ENCODE measurements at places on chromosomes 6 and 20. TPM values are rescaled to one million over a fixed set of nuclear protein-coding genes. Genes with fewer than 3 reads are reported as not detected.

DNA sequence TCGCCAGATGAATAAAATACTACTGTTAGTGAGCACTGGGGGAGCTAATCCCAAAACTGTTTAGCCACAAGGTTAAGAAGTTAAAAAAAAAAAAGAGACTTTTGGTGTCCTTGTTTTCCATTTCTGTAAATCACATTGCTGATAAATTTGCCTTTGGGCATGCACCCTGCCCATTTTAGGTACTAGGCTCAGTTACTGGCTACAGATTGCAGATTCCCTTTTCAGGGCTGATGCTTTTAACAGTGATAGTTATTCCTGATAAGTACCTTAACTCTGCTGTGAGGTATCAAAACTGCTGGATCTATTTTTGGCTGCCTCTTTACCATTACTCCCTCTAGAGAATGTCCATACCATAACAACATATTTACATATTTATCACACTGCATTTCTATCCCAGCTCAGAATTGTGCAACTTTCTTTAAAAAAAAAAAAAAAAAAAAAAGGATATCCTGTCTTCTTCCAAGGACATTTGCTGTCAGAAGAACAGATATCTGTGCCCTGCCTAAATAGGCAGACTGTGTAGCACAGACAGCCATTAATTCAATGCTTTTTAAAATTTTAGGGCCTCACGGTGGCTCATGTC lies 94.5 kb downstream of the SSR1 start:
- no peak for DNase-seq

DNA sequence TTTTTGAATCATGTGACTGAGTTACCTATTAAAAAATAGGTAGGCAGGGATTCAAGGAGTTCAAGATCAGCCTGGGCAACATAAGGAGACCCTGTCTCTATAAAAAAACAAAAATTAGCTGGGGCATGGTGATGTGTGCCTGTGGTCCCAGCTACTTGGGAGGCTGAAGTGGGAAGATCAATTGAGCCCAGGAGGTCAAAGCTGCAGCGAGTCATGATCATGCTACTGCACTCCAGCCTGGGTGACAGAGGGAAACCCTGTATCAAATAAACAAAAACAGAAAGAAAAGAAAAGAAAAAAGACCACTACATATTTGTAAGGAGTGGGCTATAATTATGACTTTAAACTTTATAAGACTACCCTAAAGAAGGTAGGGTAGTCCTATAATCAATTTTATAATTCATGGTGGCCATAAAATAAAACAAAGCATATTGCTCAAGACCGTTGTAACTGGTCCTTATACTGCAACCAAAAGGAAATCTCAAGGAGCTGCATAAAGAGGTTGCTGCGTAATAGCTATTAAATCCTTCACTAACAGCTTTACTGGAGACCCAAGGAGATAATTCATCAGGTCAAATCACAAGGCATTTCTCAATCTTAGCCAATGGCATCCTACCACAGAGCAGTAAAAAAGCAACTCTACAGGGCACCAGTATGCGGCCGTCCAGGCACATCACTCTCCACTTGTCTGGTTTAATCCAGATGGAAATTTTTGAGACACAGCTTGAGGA lies 13.5 kb downstream of the PIGU start:
- DNase-seq, result no peak

- no peak for DNase-seq
These were observed 1.1 kb upstream of the SLC32A1 start for GRCh38 chr20:38723017-38723847.

GRCh38 chr6:162217811-162218493 lies 509.6 kb downstream of the PRKN start:
- DNase-seq, result no peak

- no peak for DNase-seq
These were observed 93.0 kb upstream of the CEP85L start for GRCh38 chr6:118744261-118744941.

DNA sequence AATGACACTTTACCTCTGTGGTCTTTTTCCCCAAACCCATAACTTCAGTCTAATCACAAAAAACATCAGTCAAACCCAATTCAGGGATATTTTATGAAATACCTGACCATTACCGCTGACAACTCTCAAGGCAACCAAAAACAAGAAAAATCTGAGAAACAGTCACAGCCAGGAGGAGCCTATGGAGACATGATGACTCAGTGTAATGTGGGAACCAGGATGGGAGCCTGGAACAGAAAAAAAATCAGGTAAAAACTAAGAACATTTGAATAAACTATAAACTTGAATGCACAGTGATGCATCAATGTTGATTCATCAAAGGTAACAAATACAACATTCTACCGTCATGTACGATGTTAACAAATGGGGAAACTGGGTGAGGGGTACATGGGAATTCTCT lies 84.1 kb upstream of the TSHZ2 start:
- DNase-seq, result no peak

DNA sequence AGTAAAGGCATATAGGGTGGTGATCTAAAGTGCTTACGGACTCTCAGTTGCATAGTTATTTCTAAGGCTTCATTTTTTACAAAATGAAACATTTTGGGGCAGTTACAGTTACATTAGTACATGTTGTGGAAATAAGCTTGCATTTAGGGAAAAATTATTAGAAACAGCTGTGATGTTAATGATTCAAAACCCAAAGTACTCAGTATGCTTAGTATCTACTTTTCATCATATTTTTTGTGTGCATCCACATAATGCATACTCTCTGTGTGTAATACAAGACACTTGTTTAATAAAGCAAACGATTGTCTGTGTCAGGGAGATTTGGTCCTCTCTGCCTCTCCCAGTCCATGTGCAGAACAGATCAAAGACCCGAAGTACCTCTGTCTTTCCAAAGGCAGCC lies 11.4 kb upstream of the TBX18 start:
- DNase-seq, result no peak

DNA sequence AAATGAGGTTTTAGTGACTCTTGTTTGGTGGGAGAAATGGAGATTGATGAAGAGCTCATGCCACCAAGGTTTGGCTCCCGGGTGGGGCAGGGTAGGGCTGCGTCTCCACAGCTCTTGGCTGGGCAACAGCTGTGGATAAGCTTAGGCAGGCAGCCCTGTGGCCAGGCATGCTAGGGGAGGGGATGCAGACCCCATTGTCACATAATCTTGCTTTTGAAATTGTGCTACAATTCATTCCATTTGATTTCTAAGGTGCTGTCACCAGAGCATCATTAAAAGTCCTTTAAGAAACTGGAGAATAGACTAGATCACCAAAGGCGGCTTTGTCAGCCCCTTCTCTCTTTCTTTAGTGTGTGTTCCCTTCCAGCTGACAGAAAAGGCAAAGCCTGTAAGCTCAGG lies 574.2 kb upstream of the JAG1 start:
- DNase-seq, result no peak

- DNase-seq, result no peak
These were observed 95.9 kb downstream of the CDKAL1 start for GRCh38 chr6:20630136-20630535.

DNA sequence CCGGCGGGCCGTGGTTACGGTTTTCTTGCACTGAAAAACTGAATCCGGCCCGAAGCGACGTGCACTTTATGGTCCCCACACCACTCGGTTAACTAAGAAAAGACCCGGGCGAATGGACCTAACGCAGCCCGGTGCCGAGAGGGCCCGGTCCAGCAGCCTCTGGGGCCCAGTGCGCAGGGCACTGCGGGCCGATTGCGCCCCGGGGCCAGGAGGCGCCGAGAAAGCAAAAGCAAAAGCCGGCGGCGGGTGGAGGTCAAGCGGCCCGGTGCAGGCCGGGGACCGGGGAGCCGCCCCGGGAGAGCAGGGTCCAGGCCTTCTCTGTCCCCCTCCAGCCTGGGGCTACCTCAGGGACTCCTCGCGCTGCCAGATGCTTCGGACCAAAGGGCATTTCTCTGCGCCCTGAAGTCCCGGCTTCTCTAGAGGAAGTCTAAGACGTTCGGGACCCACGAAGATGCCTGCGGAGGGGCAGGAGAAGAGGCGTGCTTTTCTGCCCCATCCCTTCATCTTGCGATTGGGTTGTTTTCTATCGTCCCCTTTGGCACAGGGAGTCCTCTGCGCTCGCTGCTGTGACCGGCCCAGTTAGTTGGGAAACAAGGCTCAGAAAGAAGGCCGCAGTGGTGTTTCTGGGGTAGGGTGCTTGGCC lies 4.4 kb downstream of the FOXF2 start:
- no peak for DNase-seq

- DNase-seq, result no peak
These were observed 2.0 kb downstream of the BACH2 start for GRCh38 chr6:90294614-90294988.

DNA sequence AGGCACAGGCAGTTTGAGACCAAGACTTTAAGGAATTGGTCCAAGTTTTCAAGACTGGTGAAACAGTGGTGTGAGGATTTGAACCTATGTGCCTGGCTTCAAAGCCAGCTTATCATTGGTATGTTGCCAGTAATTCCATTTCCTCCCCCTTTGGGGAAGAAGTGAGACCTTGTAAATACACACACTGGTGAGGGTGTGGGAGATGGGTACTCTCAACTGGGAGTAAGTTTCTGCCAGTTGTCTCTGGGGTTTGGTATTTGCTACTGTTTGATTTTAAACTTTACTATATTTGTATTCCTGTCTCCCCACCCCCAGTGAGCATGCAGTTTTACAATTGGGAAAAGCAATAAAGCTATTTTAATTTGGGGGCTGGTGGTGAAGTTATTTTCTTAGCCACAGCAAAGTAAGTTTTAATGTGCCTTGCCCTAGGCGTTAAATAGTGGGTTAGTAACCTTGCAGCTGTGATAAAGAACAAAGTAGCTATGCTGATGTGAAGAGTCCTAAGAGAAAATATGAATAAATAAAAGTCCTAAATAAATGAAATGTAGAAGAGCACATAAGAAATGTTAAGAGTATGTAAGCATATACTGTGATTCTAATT lies 31.0 kb downstream of the SNX9 start:
- no peak for DNase-seq

DNA sequence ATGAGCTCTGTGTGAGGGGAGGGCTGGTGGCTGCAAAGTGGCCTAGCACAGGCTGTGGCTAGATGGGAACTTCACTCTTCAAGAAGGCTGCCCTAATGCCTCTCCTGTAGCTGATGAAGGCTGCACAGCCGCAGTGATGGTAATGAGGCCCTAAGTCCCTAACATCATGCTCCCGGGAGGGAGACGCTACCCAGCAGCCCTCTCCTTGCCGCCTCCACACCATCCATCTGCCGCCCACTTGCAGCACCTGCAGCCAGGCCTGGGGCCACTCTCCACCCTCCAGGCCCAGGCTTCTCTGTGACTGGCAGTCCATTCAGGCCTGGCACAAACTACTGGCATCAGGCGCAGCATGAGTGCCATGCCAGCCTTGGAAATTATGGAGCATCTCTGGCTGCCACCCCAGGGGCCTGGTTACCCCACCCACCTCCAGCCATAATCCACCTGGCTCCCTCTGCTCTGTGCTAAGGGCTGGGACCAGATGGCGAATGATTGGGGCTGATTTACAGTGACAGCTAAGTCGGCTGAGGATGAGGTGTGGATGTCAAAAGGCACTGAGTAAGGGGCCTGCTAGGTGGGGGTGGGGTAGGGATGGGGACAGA lies 284.2 kb downstream of the LRFN2 start:
- DNase-seq, result no peak

DNA sequence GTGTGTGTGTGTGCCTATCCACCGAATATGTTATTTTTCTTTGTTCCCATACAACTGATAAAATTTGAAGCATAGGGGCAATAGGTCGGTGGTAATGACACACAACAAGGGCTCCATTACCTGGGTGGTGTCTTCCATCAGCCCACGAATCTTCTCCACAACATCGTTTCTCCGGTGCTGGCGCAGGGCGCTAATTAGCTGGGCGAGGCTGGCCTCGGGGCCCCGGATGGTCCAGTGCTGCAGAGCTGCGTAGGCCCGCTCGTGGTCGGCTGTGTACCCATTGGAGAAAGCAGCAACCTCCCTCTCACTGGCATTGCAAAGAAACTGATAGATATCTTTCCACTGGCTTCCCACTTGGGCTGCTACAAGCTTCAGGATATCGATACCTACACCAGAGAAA lies 56.6 kb downstream of the TNFRSF21 start:
- no peak for DNase-seq

GRCh38 chr20:44324343-44324742 lies 12.5 kb upstream of the R3HDML start:
- DNase-seq, result no peak

DNA sequence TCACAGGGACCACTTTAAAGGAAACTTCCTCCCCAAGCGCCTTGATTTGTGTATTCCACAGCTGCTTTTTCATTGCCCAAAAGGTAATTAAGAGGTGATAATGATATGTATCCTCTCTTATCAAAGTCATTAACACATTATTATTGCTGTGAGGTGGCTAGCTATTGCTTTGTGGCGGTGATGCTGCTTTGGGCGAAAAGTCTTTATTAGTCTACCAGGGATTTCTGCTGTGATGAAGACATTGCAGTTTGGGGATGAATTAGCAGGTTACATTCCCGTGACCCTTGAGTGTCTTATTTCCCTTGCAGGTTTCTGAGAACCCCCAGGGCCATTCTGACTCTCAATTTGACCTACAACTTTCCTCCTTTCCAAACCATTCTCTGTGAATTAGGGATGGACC lies 143.4 kb upstream of the SOX4 start:
- DNase-seq, result no peak

GRCh38 chr6:155219299-155219698 lies 44.5 kb upstream of the CLDN20 start:
- no peak for DNase-seq

GRCh38 chr6:37699887-37700619 lies 2.4 kb upstream of the MDGA1 start:
- DNase-seq, result no peak

DNA sequence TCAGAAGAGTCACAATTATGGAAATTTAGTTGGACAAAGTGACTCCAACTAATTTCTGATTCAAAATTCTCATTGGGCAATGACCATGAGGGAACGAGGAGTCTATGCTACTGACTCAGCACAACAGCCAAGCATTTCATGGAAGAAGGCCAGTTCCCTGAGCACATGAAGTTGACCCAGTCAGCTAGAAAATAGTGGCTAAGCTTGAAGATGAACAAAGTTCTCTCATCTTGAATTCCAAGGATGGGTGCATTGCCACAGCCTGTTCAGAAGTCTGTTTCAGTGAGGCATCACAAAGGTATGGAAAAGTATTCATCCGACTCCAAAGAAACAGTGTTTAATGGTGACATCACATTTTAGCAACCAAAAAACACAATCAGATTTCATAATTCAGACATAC lies 676.9 kb downstream of the HACE1 start:
- no peak for DNase-seq

GRCh38 chr20:24916412-24916811 lies 32.7 kb upstream of the CST7 start:
- DNase-seq, result no peak

- no peak for DNase-seq
These were observed 9.0 kb downstream of the UQCC2 start for GRCh38 chr6:33702345-33702977.

GRCh38 chr6:46993846-46994245 lies 48.3 kb downstream of the ADGRF1 start:
- DNase-seq, result no peak

- DNase-seq, result no peak
These were observed 15.7 kb upstream of the MRAP2 start for GRCh38 chr6:84017709-84018452.

GRCh38 chr6:166864333-166864732 lies 92.0 kb downstream of the RNASET2 start:
- no peak for DNase-seq

- DNase-seq, result no peak
These were observed 54.6 kb downstream of the GJA10 start for GRCh38 chr6:89948876-89949275.

Gene C6orf58
- 1.2 TPM for polyA plus RNA-seq

Gene TCP11
- 1.9 TPM for polyA plus RNA-seq

Gene LY6G5B
- polyA plus RNA-seq, result 31.1 TPM

Gene GSTA2
- polyA plus RNA-seq, result 0.71 TPM

Gene WFDC10B
- not detected for polyA plus RNA-seq

Gene C6orf163
- polyA plus RNA-seq, result 7.8 TPM

Gene SOX18
- 4.5 TPM for polyA plus RNA-seq

Gene MAS1
- polyA plus RNA-seq, result 0.03 TPM

Gene TP53TG5
- 2.0 TPM for polyA plus RNA-seq

Gene RFX6
- polyA plus RNA-seq, result not detected

Gene LINC00237
- polyA plus RNA-seq, result not detected

Measured in left kidney (tissue), 8 donors.